ENCODE measurements at places on chromosomes 3 and 15.

DNA sequence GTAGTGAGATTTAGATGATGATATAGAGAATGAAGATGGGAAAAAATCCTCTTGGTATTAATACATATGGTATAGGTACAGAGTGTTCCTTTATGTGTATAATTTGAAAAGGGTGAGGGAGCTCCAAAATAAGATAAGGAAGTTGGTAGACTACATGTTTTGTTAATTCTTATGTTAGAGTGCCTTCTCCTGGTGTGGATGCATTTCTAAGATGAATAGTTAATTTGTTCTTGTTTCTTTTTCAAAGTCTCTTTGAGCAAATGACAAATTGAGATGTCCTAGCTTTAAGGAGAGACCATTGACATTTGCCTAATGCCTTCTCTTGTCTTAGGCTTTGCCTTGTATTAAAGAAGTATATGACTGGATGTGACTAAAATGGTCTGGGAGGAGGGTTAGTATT lies 34.1 kb downstream of the AKAP13 start:
- peak; percentile 57 for DNase-seq

DNA sequence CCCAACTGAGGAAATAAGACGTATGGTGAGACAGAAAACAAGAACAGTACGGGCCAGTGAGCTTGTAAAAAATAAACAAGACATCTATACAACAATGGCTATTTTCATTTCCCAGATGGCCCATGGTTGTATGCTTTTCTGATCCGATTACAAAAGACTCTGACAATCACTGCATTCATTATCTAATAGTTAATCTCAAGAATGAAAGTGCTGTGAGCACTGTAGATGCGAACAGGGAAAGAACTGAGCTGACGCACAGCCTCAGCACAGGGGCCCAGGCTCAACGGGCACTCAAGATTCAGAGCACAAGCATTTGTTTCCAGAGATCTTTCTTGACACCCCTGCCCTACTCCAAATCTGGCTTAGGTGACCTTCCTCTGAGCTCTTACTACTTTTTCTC lies 6.9 kb downstream of the MTMR10 start:
- no peak for DNase-seq

DNA sequence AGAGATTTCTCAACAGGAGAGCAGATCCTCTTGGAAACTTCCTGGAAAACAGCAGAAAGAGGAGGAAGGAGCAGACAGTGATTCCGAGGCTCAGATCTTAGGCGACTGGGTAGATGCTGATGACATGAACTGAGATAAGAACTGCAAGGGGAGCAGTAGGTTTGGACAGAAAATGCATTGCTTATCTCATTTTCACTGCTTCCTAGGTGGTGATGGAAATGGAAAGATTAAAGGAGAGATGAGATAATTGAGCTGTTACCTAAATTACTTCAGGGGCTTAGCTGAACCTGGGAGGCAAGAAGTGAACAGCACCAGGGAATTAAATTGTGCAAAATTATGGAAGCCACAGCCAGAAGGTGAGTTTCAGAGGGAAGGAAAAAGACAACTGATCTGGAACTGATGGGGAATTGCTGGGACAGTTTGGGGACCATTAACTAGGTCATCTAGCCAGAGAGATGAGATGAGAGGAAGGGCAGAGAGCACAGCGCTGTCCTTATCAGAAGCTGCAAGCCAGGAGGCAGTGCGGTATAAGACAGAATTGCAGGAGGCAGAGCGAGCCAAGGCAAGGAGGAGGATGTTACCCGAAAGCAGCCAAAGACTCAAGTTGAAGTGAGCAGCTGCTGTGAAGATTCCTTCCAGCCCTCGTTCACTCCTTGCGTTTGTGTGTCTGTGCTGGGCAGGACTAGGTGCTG lies 140.4 kb downstream of the SRGAP3 start:
- peak; percentile 20 for DNase-seq

- DNase-seq: peak; percentile 78
Measured at GRCh38 chr3:152399374-152399773, 130.6 kb downstream of the MBNL1 start.

Measured in fibroblast of mammary gland (primary cell).